ENCODE measurements at places on chromosomes 3 and 15.

GRCh38 chr15:25694823-25695312 is 168.3 kb downstream of the ATP10A start:
- no peak for DNase-seq

DNA sequence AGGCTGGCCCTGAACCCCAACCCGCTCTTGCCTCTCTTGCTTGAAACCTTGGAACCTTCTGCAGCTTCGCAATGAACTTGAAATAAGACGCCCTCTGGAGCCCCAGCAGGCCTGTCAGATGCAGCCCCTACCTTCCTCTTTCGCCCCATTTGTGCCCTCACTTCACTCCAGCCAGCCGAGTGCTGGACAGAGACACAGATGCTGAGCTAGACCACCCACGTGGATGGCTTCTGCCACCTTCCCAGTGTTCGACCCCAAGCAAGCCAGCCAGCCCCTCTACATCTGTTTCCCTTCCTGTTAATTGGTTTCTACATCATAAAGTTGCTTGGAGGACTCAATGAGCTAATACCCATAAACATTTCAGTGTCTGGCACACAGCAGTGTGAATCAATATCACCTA is 23.8 kb upstream of the SNRPA1 start:
- DNase-seq = no peak

GRCh38 chr3:193040836-193041672 is 123.4 kb upstream of the MB21D2 start:
- DNase-seq = no peak

GRCh38 chr3:127131424-127132170 is 61.3 kb upstream of the PRR23E start:
- no peak for DNase-seq

GRCh38 chr3:155607761-155608160 is 137.1 kb downstream of the PLCH1 start:
- DNase-seq = no peak

- DNase-seq = no peak
Measured at GRCh38 chr3:10553591-10554235, 48.3 kb upstream of the ATP2B2 start.

GRCh38 chr3:54962200-54962599 is 34.3 kb upstream of the LRTM1 start:
- DNase-seq = no peak

DNA sequence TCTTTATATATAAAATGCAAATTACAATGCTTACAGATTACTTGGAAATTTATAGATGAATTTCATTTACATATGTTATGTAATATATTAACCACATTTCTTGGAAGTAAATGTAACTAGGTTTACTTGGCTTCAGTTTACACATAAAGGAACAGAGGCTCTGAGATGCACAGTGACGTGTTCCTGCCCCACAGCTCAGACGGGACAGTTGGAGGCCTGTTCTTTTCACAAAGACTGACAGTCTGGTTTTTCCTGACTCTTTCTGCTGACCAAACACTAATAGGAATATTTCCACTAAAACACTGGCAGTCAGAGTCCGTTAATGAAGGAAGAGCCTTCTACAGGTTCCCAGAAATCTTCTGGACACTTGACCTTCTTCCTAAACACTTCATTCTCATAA is 336.1 kb downstream of the MFSD1 start:
- no peak for DNase-seq

DNA sequence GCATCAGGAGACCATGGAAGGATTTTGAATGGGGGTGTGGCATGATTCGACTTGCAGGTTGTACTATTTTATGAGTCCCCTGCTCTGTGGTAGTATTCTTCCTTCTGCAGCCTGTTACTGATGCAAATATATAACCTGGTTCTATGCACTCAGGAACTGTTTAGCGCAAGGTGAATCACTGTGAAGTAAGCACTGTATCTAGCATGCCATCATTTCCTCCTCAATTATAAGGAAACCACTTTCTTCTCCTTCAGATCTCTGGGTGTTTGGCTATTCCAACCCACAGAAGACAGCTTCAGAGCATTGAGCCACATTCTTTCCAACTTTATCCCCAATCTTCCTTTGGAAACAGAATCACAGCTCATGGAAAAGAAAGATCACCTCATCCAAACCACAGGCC is 176.7 kb downstream of the DIPK2A start:
- DNase-seq = no peak

- no peak for DNase-seq
Measured at GRCh38 chr3:155555479-155556060, 189.3 kb downstream of the PLCH1 start.

DNA sequence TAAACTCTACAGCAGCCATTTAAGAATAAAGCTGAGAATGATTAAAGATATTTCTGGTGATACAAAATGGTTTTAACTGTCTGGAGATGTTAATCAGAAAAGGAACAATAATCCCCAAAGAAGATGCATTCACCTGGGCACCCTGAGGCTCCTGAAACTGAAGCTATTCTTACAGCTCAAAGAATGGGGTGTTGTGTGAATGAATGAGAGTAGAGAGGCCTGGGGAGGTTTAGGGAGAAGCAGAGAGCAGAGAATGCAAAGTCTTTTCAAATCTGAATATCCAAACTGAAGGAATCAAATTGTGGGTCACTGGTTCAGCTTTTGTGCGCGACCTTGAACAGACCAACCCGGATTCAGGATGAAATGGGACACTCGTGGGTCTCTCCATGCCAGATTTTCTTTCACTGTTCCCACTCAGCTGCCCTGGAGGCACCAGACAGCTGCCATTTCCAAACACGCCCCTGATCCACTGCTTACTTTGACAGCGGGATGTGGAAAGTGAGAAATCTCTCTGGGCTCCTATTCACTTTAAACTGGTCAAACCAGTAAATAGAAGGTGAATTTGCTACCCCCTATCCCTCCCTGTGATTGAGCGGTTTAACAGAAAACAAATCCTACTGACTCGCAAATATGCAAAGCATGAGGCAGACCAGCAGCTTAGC is 485.5 kb upstream of the THBS1 start:
- DNase-seq = no peak

GRCh38 chr3:190429681-190430080 is 20.0 kb downstream of the TMEM207 start:
- no peak for DNase-seq

GRCh38 chr15:92519709-92520108 is 126.0 kb downstream of the ST8SIA2 start:
- no peak for DNase-seq

DNA sequence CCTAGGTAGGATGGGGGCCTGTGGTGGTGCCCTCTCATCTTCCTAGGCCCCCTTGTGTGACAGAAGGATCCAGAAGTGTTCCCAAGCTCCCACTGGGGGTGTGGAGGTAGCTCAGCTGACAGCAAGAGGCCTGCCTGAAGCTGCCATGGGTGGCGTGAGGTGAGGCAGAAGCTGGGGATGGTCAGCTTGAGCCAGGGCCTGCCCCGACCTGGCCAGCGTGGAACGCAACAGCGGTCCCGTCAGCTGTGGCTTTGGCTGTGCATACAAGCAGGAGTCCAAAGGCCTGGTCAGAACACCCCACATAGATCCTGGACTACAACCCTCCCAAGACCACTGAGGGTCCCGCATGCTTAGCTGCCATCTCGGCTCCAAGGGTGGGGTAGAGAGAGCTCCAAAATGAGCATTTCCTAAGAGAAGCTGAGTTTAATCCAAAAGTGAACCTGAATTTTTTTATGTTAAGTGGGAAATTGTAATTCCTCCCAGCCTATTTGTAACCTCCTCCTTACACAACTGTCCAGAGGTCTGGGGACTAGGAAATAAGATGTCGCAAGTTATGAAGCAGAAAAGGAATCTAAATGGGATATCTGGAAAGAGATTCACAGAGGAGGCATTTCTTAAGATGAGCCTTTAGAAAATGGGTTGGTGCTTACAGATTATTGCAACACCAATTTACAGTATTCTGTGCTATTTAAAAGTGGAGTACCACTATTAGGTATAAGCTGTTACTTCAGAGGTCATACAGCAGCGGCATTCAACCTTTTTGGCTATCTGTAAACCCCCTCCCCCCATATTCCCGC is 9.9 kb upstream of the PLA2G4D start:
- DNase-seq = no peak

DNA sequence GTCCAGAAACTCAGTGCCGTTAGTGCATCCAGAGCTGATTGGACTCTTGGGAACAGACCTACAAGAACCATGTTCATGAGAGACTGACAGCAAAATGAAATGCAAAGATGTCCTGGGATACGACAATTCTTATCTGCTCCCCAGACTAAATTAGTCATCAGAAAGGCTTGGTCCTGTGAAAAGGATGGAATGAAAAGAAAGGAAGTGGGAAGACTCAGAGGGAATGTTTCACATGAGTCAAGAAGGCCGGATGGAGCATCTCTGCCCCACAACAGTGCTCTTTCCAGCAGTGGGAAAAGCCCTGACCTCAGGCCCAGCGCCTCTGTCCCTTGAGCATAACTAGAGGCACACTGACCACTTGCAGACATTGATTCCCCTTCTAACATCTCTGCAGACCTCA is 39.3 kb upstream of the UACA start:
- no peak for DNase-seq

DNA sequence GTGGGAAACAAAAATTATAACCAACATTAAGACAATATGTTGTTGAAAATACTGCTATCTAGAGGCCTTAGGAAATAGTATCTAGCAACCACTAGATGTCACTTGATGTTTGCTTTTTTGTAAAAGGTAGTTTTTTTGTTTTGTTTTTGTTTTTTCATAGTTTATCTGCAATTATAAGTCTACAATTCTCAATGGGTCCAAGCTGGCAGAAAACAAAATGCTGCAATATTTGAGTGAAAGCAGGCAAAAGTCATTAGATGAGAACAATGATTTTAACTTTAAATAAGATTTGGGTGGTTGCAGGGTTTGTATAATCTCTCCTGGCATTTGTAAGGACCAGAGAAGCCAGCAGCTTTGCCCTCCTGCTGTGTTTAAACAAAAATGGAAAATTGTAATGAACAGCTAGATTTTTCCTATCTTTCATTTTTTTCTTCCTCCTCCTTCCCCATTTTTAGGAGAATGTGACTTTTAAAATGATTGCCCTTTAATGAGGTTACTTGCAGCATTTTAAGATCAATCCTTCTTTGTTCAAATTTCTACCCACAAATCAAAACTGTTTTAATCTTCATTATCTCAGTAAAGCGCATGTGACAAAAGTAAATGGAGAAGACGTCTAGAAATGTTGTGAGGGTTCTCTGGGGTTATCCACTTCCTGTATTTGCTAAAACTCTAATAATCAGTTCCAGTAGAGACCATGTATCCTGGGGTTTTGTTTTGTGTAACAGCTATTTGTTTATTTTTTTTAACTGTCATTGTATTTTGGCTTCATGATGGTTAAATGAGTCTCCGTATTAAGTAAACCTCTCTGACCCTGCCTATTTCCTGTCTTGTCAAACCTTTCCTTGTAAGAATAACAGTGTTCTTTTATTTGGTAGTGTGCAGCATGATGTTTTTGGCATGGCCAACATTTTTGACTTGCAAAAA is 27.3 kb downstream of the DUT start:
- DNase-seq = no peak

GRCh38 chr15:89446255-89446891 is 50.0 kb downstream of the RHCG start:
- no peak for DNase-seq

DNA sequence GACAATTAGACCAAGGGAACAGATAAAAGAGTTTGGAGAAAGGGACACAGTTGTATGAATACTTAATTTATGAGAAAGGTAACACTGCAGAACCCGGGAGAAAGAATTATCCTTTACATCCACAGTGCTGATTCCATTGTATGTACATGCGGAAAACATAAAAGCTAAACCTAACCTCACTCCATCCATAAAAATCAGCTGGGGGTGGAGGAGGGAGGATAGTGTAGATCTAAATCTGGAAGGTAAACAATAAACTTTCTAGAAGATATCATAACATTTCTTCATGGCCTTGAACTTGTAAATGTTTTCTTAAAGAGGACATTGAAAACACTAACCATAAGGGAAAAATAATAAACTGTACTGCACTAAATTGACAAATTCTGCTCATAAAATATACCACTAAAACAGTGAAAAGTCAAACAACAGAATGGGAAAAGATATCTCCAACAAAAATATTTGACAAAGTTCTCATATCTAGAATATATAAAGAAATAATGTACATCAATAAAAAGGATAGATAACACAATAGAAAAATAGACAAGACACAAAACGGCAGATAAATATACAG is 220.5 kb downstream of the DPH6 start:
- no peak for DNase-seq

- no peak for DNase-seq
Measured at GRCh38 chr15:51724673-51725072, 12.8 kb downstream of the LYSMD2 start.

GRCh38 chr3:59444676-59445075 is 394.9 kb upstream of the CFAP20DC start:
- no peak for DNase-seq

DNA sequence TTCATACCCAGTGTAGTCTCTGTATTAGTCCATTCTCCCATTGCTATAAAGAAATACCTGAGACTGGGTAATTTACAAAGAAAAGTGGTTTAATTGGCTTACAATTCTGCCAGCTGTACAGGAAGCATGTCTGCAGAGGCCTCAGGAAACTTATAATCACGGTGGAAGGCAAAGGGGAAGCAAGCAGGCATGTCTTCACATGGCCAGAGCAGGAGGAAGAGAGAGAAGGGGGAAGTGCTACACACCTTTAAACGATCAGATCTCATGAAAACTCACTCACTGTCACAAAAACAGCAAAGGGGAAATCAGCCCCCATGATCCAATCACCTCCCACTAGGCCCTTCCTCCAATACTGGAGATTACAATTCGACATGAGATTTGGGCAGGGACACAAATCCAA is 6.3 kb upstream of the PARP14 start:
- DNase-seq = no peak

GRCh38 chr3:9260305-9260704 is 10.9 kb upstream of the SRGAP3 start:
- DNase-seq = no peak

- no peak for DNase-seq
Measured at GRCh38 chr3:144437989-144438388, 466.4 kb downstream of the DIPK2A start.

DNA sequence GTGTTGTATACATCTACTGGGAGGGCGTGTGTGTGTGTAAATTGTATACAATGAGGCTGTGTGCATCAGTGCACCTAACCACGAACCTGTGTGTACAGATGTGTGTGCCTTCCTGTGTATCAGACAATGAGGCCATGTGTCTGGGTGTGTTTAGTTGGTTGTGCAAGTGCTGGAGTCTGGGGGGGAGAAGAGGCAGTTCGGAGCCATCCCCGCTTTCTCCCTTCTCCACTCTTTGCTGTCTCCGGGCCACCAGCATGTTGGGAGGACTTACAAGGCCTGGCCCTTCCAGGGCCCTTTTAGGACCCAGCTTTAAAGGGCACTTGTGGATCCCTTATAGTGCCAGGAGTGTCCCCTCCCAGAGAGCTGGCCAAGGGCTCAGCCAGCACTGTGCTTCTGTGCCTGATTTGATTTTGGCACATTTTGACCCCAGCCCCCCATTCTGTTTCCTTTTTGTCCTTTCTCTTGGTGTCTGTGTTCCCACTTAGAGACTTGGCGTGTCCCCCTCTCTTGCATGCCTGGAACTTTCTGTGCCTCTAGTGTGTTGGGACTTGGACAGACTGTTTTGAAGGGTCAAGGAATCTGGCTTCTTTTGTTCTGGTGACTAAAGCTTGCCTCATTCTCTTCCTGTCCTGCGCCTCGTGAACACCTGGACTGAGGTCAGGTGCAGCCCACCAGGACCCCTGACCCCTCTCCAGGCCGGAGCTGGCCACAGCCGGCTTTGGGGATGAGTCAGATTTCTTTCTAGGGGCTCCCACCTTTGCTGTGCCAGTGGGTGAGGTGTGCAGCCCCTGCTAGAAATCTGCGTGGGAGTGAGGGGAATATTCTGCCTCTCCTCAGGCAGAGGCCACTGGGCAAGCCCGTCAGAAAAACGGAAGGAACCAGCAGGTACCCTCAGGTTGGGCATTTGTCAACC is 1.5 kb downstream of the CTDSPL start:
- DNase-seq = no peak

GRCh38 chr15:59244337-59244736 is 37.7 kb downstream of the LDHAL6B start:
- DNase-seq = no peak

All from left ventricle myocardium inferior (tissue), 1 donor.